ENCODE measurements at places on chromosomes 2 and 18.

- DNase-seq = no peak
Measured at GRCh38 chr2:137454886-137455285, 509.4 kb upstream of the HNMT start.

- DNase-seq = peak; percentile 67
Measured at GRCh38 chr18:864872-865273, 39.8 kb upstream of the ADCYAP1 start.

DNA sequence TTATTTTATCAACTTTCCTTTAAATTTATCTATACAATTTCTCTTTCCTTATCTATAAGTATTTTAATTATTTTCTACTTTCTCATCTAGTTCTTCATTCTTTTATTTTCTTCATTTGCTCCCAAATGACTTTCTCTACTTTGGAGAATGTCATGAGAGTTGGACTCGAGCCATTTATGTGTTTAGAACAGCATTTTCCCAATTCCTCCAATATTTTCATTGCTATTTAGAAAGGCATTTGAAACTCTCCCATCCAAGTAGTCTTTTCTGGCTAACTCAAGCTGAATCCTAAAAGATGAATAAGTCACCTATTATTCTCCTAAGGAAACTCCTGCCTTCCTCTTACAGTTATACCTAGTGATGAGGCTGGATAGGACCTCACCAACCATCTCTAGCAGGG lies 15.8 kb upstream of the FEZ2 start:
- no peak for DNase-seq

DNA sequence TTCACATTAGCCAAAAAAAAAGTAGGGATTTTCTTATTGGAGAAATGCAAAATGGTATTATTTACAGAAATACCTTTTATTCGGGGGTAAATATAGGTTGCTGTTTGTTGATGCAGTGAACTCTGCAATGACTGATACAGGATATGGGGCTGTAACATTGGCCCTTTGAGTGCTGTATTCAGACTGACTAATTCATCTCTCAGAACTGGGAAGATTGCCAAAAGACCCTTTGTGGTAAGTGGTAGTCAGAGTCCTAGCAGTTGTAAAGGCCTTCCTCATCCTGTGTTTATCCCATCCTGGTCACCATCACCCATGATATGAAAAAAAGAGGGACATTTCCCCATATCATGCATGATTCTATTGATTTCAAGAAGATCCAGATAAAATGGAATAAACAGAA lies 14.0 kb upstream of the DCC start:
- DNase-seq = no peak

- DNase-seq = no peak
Measured at GRCh38 chr2:240670402-240670801, 12.3 kb downstream of the AQP12B start.

All from EL (cell line).